Endothelial cell (in vitro differentiated cells): ENCODE measurements at places on chromosomes 16 and 17. TPM values are rescaled to one million over a fixed set of nuclear protein-coding genes. Genes with fewer than 3 reads are reported as not detected.

GRCh38 chr16:29699324-29700219 is 20.6 kb downstream of the QPRT start:
- DNase-seq: no peak

SLC9A5 gene
- total RNA-seq: 17.2 TPM

- DNase-seq: no peak
Measured at GRCh38 chr17:43468691-43469139, 15.1 kb upstream of the DHX8 start.

DNA sequence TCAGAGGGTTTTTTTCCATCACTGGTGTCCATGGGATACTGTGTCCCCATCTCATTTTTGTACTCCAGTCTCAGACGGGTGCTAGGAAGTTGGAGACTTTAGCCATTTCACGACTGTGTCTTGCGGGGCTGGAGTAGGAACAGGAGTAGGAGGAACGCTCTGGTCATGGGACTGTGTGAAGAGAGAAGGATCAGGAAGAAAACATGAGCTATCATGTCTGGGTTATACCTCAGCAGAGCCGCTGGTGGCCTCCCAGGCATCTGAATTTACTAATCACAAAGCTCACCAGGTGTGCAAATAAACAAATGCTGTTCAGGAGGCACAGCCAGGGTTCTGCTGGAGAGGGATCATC is 225.4 kb downstream of the SEC14L1 start:
- no peak for DNase-seq

KRTAP17-1 gene
- total RNA-seq: not detected

GRCh38 chr16:2895813-2896212 is 12.8 kb downstream of the FLYWCH2 start:
- DNase-seq: no peak

- DNase-seq: no peak
Measured at GRCh38 chr16:68105611-68106010, 20.4 kb downstream of the NFATC3 start.

DNA sequence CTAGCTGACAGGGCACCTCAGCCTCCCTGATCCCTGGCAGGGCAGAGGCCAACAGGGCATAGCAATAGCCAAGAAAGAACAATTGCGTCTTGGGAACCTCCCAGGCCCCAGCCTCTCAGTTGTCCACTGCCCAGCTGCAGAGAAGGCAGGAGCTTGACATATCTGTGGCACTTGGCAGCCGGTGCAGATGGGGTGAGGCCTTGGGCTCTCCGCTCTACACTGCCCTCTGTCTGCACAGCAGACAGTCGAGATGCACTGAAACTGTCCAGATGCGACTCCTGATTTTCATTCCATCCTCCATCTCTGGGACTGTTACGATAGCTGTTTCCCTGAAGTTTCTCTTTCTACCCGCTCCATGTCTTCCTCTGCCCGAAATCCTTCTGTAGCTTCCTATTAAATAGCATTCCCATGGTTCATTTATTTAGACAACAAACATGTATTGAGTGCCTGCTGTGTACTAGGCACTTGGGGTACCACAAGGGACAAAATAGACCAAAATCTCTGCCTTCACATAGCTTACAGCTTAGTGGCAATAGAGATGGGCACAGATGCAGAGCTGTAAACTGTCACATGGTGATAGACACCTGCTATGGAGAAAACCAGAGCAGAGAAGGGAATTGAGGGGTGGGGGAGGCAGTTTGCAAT is 3.3 kb downstream of the POLR3E start:
- DNase-seq: peak; percentile 59

DNA sequence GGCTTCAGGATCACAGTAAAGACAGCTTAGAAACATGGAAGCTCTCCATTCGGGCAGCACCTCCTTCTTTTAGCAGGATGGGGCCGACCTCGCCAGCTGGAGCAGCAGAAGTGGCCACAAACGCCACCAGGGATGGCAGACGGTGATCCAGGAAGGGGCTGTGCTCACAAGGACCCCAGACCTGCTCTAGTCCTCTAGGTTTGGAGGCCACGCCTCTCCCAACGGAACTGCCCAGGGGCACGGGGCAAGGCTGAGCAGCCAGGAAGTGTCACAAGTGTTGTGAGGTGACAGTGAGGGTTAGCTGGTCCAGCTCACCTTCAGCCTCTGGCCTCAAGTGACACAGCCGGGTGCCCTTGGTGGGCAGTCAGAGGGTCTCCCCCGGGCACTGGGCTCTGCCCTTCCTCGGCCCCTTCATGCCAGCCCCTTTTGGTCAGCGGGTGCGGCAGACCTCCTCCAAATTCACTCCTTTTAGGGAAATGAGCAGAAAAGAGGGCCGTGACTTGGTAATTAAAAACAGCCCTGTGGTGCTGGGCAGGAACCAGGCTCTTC is 20.4 kb downstream of the CEP295NL start:
- no peak for DNase-seq

- peak; percentile 96 for DNase-seq
Measured at GRCh38 chr16:66608241-66609138, 4.0 kb downstream of the CMTM3 start.

GRCh38 chr16:65480281-65481091 is 358.6 kb upstream of the CDH11 start:
- DNase-seq: no peak

DNA sequence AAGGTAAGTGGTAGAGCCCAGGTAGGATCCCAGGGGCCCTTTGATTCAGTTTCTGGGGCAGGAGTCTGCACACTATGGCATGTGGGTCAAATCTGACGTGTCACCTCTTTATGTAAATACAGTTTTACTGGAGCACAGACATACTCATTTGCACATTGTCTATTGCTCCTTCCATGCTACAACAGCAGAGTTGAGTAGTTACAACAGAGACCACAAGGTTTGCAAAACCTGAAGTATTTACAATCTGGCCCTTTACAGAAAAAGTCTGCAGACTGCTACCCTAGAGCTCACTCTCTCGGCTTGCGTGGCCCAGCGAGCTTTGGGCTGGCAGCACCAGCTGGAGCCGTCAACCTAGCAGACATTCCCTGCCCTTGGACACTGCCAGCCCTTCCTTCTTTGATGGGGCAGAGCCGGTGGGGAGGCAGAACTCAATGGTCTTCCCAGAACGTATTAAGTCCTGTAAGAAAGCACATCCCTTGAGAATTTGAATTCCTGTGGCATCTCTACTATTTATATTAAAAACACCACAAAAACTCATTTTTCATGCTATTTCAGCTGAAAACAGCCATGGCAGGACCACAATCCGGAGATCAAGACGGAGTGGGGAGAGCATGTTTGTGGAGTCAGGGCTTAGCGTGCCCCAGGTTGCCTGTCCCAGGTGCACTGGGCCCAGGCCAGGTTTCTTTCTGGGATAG is 133.1 kb upstream of the NUDT7 start:
- DNase-seq: no peak

GRCh38 chr16:88287219-88287618 is 95.5 kb upstream of the ZNF469 start:
- no peak for DNase-seq

DNA sequence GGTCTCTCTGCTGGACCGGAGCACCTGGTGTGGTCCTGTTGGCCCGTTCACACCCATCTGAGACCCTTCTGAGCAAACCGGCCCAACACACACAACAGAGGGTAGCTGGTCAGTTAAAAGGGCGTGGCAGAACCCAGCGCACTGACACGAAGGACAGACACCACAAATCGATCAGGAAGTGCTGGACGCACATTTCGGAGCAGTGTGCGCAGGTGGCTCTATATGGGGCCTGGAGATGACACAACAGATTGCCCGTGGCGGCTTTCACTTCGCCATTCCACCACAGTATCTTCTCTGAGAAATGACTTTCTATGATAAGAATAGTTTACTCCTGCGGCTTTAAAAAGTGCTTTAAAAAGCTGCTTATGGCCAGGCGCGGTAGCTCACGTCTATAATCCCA is 12.5 kb downstream of the CCDC57 start:
- DNase-seq: no peak

ADAP2 gene
- total RNA-seq: 0.95 TPM

- no peak for DNase-seq
Measured at GRCh38 chr17:32502710-32503109, 15.9 kb downstream of the CDK5R1 start.

KRTAP4-4 gene
- not detected for total RNA-seq

KRT32 gene
- total RNA-seq: not detected

CACNG1 gene
- not detected for total RNA-seq

ITGB3 gene
- total RNA-seq: not detected

GRCh38 chr17:77839698-77840512 is 118.6 kb upstream of the TNRC6C start:
- no peak for DNase-seq

GRCh38 chr17:73855720-73856333 is 211.6 kb upstream of the SDK2 start:
- DNase-seq: no peak

CCL17 gene
- not detected for total RNA-seq

DNA sequence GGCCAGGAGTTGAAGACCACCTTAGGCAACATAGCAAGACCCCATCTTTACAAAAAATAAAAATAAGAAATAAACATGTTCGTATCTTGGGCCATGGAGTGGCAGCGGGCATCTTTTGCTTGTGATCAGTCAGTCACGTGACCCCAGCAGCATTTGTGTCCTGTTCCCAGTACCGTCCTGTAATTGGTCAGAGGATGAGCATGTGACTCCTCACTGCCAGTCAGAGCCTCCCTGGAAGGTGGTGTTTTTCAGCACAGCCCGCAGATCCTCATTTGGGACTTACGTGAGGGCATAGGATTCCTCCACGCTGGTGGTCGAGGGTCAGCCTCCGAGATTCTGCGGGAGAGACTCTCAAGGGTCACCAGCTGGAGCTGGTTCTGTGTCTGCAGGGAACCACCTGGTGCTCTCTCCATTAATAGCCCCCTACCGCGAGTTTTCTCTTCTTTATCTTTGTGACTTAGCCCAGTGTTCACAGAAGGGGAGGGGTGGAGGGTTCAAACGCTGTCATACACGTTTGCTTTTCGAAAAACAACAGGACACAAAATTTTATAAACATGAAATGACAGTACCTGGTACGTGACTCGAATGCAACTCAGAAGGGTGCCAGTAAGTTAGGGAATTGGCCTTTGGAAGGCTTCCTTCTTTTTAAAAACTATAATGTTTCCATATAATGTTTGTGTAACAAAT is 17.2 kb downstream of the MRC2 start:
- DNase-seq: no peak

DNA sequence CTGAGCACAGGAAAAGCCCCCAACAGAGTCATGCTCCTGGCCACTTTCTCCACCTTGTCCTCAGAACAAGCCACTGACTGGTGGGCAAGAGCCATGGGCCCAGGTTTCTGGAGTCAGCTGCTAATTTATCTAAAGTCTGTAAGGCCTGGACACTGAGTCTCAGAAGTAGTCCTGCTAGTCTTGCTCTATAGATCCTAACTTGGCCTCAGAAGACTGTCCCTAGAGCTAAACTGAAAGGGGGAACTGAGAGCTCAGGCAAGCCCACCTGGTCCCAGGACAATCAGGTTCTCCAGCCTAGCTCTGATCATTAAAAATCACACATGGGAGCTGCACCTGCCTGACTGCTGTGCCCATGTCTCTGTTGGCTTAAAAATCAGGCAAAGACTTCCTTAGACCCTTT is 485.8 kb downstream of the SLC39A11 start:
- DNase-seq: no peak

DNA sequence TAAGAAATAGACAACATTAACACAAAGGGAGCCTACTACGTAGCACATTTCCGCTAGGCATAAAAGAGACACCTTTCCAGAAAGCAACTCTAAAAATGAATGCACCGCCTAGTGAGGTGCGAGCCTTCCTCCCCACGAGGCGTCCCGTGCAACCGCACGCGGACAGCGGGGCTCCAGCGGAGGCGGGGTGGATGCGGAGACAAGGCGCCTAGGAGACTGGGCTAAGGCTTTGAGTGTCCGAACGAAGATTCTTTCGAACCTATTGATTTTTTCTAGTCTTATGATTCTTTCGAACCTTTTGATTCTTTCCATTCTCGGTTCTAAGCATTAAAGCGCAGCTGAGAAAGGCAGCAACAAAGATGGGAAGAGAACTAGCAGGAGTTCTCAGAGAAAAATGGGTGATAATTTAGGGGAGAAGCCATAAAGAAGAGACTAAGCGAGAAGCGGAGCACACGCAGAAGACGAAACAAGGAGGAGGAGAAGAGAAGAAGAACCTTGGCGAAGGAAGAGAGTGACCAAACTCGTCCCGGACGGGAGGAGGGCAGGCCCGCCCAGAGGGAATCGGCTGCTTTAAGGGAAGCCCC is 394 bp upstream of the CPD start:
- DNase-seq: peak; percentile 28

DNA sequence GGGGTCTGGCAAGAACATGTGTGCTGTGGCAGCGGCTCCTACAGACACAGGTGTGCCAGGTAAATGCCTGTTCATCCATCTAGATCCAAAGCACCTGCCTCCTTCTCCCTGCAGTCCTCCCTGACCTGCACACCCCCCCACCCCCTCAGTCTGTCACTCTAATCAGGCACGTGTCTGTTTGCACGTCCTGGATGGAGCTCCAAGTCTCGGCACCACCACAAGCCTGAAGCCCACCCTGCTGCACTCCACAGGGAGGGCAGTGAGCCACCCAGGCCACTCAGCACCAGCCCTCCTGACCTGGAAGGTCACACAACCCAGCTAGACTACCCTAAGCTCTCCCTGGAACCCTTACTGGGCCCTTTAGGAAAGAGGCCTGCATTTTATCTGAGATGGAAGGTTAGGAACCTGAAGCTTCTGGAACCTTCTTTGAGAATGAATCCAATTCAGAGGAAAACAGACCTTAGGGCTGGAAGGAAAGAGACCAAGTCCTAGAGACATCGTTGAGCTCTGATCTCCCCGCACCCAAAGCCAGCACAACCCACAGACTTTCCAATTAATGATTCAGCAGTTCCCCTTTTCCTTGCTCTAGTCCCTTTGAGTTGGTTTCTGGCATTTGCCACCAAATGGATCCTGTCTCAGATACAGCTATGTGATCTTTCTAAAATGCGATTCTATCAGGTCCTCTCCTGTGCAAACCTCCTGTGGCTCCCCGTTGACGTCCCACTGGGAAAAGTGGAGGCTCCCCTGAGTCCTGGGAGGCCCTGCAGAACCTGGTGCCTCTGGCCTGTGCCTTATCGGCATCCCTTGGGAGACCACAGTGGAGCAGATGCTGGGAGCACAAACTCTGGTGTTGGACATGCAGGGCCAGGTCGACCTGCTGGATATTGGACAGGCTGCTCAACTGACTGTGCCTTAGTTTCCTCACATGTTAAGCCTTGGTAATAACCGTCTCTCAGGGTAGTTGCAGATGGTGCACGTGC is 67.9 kb downstream of the PRMT7 start:
- DNase-seq: no peak

MSLN gene
- 0.44 TPM for total RNA-seq
